ENCODE measurements at places on chromosomes 4 and X. TPM values are rescaled to one million over a fixed set of nuclear protein-coding genes. Genes with fewer than 3 reads are reported as not detected.

Gene ADH1A
- 0.44 TPM for total RNA-seq

Gene SPIN2B
- 6.6 TPM for total RNA-seq

DNA sequence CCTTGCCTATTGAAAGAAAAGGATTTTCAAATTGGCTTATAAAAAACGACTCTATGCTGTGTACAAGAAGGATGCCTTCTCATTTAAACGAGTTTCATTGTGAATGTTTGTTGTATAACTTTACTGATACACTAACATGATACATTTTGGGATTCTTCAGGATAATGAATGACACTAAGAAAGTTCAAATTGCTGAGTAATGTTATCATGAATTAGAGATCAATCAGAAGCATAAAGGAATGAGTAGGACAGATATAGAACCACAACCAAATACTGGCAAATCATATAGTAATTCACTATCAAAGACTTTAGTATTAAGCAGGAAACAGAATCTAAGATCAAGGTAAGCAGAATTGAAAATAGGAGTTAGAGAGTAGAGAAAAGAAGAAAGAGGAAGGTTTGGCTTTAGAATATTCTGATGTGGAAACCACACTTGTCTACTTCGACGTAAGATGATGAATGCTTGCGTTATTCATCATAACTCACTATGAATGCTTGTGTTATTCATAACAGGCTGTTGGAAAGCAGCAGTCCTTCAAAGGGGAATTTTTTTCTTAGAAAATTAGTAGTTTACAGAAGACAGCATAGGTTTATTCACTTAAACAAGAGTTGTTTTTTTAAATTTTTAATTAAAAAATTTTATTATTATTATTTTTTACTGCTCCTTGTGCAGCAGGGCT is 13.4 kb downstream of the CCDC158 start:
- DNase-seq = no peak

- no peak for DNase-seq
Measured at GRCh38 chrX:7690842-7691241, 152.1 kb upstream of the VCX start.

GRCh38 chrX:9785944-9786797 is at the start of gene SHROOM2:
Gene SHROOM2 (plus strand): TSS chrX:9786429. CDS start chrX:9786546, 117 bp downstream.
- DNase-seq = peak; percentile 33

Gene ADH1C
- 9.9 TPM for total RNA-seq

DNA sequence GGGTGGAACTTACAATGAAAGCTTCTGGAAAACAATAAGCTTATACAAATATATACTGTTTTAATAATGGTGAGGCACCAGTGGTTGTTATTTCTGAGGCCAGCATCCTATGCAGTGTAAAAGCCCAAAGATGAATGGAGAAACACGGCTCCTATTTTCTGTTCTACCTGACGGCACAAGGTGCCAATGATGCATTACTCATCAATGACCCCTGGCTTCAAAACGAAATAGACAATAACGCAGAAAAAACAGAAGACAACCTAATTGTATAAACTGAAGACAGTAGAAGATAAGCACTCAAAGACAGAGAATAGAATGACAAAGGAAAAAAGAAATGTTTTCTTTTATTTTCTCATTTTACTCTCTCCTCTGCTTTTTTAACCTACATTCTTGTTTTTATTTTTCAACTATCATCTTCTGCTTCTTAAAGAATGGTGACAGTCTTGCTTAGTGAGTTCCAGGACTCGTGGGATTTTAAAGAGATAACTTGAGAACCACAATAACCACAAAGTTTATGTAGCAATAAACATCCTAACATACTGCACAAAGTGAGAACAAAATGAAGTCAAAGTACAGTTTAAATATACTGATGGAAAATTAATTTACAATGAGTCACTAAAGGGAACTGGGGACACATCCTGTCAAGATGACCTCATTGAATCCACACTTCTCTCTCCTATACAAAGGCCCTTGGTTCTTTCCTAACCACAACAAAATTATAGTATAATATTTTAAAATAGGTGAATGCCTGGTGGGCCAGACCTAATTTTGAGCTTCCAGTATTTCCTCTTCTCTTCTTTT is 169.8 kb downstream of the BTC start:
- DNase-seq = no peak

DNA sequence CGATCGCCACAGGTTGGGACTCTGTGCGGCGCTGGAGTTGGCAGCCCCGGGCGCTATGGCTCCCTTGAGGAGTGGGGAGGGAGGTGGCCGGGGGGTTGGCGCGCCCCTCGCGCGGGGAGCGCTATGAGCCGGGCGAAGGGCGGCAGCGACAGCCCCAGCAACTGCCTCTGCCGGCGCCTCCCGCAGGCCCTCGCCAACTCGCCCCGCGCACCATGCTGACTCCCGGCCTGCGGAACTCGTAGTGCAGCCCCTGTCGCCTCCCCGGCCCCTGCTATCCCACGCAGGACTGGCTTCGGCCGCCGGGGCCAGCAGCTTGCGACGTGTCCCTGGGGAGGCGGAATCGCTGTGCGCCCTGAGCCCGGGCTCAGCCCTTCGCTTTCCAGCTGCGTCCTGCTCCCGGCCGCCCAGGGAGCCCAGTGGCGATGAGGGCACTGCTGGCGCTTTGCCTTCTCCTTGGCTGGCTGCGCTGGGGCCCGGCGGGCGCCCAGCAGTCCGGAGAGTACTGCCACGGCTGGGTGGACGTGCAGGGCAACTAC is 415 bp downstream of the SHISA3 start:
- DNase-seq = peak; percentile 41

- DNase-seq = no peak
Measured at GRCh38 chrX:14819769-14820168, 53.1 kb downstream of the FANCB start.

DNA sequence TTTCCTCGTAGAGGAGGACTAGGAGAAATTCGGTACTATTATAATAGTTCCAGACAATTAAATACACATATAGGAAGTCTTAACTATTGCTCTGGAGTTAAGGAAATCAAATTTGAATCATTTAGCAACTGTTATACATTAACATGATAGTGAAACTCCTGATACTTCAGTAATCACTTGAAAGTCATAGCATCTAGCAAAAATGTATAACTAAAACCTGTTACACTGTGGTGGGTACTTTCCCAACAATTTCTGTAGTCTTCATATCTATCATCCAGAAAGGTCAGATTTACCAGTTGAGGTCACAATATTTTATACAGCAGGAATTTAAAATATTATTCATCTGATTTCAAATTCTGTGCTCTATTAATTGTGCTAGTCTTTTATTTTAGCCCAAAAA is 669.6 kb upstream of the PCDH10 start:
- DNase-seq = no peak

Gene BMPR1B
- total RNA-seq = 0.77 TPM

Gene NLGN4X
- 6.4 TPM for total RNA-seq

Gene PAGE4
- total RNA-seq = not detected

DNA sequence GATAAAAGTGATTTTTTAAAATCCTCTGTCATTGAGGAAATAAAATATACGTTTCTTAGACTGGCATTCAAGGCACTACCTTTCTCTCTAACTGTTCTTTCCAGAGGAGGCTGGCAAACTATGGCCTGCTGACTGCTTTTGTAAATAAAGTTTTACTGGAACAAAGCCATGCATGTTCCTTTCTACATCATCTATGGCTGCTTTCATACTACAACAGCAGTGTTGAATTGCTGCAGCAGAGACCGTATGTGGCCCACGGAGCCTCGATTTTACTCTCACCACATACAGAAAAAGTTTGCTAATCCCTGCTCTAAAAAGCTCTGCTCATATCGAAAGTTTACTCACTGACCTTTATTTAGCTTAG is 20.2 kb downstream of the SETD7 start:
- no peak for DNase-seq

DNA sequence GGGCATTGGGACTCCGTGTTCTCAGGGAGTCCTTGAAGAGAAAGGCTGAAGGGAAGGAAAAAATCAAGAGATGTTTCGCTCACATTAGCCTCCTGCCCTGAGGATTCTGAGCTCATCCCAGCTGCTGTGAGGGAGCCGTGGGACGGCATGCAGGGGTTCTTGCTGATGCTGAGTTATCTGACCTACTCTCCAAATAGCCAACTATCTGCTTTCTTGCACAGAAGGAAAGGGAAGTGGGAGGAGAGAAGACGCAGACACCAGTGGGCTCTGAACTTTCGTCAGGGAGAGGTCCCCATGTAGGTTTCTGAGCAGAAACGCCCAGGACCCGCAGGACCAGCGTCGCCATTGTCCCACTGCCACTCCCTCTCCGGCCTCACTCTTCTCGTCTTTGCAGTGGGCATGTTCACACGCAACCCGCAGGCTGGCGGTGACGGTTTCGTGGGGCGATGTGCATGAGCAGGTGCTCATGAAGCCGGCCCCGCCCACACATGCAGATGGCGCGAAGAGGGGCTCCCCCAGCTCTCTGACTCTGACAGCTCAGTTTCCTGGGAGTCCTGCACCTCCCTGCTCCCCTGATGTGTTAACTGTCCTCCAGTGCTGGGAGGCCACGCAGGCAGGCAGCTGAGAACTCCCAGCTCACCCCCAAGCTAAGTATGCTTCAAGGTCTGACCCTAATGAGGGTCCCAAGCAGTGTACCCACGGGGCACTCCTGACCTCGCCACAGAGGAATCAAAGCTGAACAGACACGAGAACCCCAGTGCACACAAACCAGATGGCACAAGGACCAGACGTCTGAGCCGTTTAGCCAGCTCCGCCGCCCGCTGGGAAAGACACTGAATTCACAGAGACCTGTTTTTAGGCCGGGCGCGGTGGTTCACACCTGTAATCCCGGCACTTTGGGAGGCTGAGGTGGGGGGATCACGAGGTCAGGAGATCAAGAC is 13.6 kb upstream of the ABLIM2 start:
- DNase-seq = no peak

- no peak for DNase-seq
Measured at GRCh38 chrX:148049441-148049840, 68.3 kb downstream of the FMR1NB start.

Gene TRIM75
- total RNA-seq = not detected

GRCh38 chr4:153364061-153364460 is 19.6 kb downstream of the MND1 start:
- no peak for DNase-seq

DNA sequence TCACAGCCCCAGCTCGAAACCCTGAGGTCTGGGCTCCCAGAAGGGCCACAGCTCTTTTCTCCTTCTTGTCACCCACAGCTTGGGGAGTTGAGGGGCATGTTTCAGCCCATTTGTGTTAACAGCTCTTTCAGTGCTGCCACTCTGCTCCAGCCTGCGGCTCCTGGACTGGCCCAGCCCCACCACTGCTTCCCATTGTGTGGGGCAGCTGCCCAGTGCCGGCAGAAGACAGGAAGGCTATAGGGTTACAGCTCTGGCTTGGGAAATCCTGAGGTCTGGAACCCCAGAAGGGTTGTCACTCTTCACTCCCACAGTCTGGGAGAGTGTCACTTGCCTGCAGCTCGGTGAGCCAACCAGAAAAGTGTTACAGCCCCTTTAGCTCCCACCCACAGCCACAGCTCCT is 7.0 kb upstream of the HNRNPD start:
- DNase-seq = no peak

Gene ADH4
- total RNA-seq = 0.27 TPM

GRCh38 chrX:146449243-146449642 is 360.3 kb upstream of the CXorf51B start:
- no peak for DNase-seq

Gene TRIM2
- total RNA-seq = 19.8 TPM

Gene TCEAL5
- total RNA-seq = 0.50 TPM

GRCh38 chr4:3136454-3136853 is 62.0 kb downstream of the HTT start:
- no peak for DNase-seq

DNA sequence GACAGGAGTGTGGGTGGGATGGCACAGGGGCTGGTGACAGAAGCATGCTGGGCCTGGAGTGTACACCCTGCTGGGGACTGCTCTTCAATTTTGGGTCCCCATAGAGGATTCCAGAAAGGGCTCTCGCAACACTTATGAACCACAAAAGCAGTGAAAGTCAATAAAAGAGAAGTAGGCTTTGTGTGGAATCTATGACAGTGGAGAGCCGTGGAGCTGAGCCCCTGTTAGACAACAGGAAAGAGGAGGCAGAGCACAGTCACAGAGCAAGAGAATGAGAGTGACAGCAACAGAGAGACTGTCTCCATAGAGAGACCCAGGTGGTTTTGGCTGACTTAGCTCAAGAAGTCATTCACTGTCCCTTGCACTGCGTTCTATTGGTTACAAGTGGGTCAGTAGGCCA is 135.1 kb upstream of the ATP6AP2 start:
- no peak for DNase-seq

Gene EFHC2
- 6.4 TPM for total RNA-seq

Gene RAI2
- total RNA-seq = 23.8 TPM

DNA sequence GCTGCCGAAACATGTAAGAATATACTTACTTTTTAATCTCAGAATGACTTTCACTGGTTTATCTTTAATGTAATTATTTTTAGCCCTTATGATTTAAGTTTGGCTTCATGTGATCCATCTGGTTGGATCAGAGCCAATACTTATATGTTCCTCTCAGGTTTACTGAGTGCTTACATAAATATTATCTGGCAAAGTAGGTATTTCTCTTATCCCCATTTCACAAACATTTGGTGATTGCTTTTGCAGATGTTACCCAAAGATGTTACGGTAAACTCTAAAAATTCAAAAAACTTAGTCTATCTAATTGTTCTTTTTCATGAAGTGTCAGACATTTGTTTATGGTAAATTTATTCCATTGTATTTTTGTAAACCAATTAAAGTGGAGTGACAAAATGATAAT is 115.0 kb upstream of the TLL1 start:
- DNase-seq = no peak

GRCh38 chrX:110750526-110751189 is 45.0 kb downstream of the CHRDL1 start:
- no peak for DNase-seq

Gene VCX3A
- not detected for total RNA-seq

DNA sequence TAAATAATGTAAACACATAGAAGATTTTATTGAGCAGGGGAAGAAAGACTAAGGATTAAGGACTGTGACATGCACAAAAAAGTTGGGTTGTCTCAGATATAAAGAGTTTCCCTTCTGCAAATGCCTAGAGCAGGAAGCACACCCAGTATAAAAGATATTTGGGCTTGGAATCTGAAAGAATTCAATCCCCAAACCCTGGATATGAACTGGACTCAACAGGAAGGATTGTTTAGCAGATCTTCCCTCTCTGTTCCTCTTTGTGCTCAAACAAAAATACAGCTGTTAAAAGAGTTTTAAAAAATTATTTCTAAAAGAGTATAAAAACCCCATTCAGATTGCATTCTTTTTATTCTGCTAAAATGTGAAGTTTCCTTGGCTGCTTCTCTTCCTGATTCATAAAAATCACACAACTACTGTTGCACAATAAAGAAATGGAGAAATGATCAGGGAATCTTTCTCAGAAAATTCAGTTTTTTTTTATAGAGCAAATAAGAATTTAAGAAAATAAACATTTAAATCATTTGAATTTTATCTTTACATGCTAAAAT is 71.4 kb downstream of the PDLIM5 start:
- no peak for DNase-seq

Gene SLC4A4
- 22.8 TPM for total RNA-seq

Gene CABS1
- total RNA-seq = not detected

Gene SYN1
- 4.4 TPM for total RNA-seq

GRCh38 chr4:8503801-8504200 is 63.2 kb downstream of the TRMT44 start:
- no peak for DNase-seq

GRCh38 chr4:147733716-147734344 is 1.9 kb downstream of the ARHGAP10 start:
- no peak for DNase-seq

Gene TBC1D9
- total RNA-seq = 17.2 TPM

GRCh38 chr4:8278421-8279287 is 9.1 kb downstream of the HTRA3 start:
- peak; percentile 53 for DNase-seq

- no peak for DNase-seq
Measured at GRCh38 chr4:166882221-166882620, 352.1 kb downstream of the SPOCK3 start.

Gene PAGE5
- total RNA-seq = not detected

Gene C4orf51
- total RNA-seq = not detected

Gene ITM2A
- 168 TPM for total RNA-seq

All from left cardiac atrium (tissue), 4 donors.